ENCODE measurements at places on chromosomes 12 and 14.

DNA sequence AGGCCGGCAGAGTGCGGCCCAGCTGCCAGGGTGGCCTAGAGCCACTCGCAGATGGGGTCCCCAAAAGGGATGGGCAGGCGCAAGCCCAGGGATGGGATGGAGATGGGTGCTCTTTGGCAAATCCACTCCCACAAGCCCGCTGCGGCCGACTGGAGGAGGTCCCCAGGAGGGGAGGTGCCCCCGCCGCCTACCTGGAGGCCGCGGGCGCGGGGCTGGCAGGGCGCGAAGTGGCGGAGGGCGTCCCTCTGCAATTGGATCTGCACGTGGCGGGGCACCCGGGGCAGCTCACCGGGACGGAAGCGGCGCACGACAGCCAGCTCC, 730 bp downstream of the PPP1R3E start:
- H3K4me3 ChIP-seq, result peak overlapping the region; percentile 89
- H3K36me3 ChIP-seq, result peaks cover 47% of the 10 kb centered on the region
- no peaks in the 10 kb centered on the region for H3K27me3 ChIP-seq

- H3K4me3 ChIP-seq, result no peak overlapping the region
- no peak overlapping the region for H3K27ac ChIP-seq
- peaks cover 28% of the 10 kb centered on the region for H3K4me1 ChIP-seq
- DNase-seq, result no peak
These were observed 27.9 kb downstream of the IRF2BPL start for GRCh38 chr14:77000340-77001270.

DNA sequence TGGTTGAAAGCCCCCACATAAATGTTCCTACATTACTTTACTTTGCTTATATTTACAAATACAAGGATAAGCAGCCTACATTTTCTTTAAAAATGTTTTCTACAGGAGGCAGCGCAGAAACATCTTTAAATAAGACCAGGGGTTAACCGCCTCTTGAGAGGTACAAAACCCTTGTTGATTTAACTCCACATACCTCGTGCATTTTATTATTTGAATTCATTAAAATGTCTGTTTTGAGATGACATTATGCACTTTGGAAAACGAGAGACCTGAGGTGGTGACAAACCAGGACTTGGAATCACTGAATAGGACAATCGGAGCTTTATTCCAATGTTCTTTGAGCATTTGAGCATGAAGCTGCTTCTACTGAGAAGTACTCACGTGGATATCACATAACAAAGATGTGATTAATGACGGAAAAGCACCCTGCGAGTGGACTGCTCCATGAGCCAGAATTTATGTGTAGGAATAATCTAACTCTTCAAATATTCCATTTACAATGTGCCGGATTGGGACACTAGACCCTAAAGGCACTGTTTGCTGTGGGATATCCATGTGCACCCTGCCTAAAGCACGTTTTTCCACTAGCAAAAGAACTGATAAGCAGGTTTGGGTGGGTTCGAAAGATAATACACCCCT, 746 bp upstream of the DUSP16 start:
- H3K36me3 ChIP-seq, result peaks cover 38% of the 10 kb centered on the region
- no peaks in the 10 kb centered on the region for H3K27me3 ChIP-seq
- DNase-seq, result no peak
- H3K27ac ChIP-seq, result peak overlapping the region; percentile 93

- H3K4me3 ChIP-seq, result no peak overlapping the region
- peak overlapping the region; percentile 80 for H3K27ac ChIP-seq
- peaks cover 64% of the 10 kb centered on the region for H3K4me1 ChIP-seq
- no peaks in the 10 kb centered on the region for H3K27me3 ChIP-seq
- peaks cover 26% of the 10 kb centered on the region for H3K36me3 ChIP-seq
These were observed 120.9 kb downstream of the SINHCAF start for GRCh38 chr12:31205054-31205453.

DNA sequence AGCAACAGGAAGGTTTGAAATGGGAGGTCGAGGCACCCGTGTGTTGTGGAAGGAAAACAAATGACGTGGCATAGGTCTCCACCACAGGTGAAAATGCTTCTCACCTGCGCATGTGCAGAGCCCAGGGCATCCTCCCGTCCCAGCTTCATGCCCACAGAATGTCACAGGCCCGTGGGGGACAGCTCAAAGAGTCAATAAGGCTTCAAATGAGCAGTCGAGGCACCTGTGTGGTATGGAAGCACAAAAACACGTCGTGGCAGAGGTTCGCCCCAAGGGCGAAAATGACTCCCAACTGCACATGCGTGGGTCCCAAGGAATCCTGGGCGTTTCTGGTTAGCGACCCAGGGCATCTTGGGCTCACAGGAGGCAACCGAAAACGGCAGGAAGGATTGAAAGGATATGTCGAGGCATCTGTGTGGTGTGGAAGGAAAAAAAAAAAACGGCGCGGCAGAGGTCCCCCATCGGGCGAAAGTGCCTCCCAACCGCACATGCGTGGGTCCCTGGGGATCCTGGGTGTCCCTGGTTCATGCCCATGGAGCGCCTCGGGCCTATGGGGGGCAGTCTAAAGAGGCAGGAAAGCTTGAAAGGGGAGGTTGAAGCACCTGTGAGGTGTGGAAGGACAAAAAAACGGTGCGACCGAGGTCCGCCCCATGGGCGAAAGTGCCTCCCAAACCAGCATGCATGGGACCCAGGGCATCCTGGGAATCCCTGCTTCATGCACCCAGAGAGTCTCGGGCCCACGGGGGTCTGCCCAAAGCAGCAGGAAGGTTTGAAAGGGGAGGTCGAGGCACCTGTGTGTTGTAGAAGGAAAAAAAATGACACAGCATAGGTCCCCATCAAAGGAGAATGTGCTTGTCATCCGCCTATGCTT, 578.5 kb downstream of the ALG10 start:
- H3K27me3 ChIP-seq, result no peaks in the 10 kb centered on the region
- no peak overlapping the region for H3K4me3 ChIP-seq
- H3K36me3 ChIP-seq, result no peaks in the 10 kb centered on the region
- no peak for DNase-seq
- H3K4me1 ChIP-seq, result no peaks in the 10 kb centered on the region

DNA sequence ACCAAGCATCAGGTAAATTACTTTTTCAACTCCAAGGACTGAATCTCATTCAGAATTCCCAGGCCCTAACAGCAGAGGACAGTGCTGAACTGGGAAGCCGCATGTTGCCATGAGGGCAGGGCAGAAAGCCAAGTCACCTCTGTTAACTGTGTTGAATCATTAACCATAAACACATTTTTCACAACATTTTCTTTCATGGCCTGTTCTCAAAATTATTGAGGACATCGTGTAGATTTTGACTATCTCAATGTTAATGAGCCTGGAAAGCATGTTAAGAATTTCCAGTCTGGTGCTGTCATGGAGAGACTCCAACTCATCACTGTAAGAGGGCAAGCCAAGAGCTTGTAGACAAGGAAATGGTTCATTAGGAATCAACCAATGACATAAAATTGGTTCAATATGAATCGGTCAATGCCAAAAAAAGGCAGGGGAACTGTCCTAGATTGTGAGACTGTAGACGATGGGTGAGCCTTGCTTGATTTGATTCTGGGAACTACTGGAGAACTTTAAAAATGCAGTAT, 33.7 kb downstream of the CPM start:
- no peak overlapping the region for H3K27ac ChIP-seq
- H3K36me3 ChIP-seq, result no peaks in the 10 kb centered on the region
- peaks cover 23% of the 10 kb centered on the region for H3K4me1 ChIP-seq

DNA sequence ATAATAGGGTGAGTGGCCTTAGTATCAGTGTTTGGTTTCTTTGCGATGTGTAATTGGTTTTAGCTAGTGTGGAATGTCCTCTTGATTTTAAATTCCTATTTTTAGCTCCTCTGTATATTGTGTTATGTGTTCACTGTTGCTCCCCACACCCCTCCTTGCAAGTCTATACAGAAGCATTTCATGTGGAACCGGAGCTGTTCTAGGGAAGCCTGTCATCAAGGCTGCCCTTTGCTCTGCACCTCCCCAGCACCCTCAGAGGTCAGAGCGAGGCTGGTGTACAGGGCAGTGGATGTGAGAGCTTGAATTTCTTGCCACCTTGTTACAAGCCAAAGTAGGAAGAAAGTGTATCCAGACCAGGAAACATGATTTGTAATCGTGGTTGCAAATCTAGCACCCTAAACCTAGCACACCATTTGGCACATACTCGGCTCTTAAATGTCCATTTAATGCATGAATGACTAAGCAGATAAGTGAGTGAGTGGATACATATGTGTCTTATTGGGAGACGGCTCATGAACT, 376.8 kb downstream of the RGS6 start:
- no peak overlapping the region for H3K27ac ChIP-seq
- no peaks in the 10 kb centered on the region for H3K4me1 ChIP-seq
- no peak overlapping the region for H3K4me3 ChIP-seq
- no peaks in the 10 kb centered on the region for H3K36me3 ChIP-seq
- peaks cover 77% of the 10 kb centered on the region for H3K27me3 ChIP-seq

GRCh38 chr14:76574416-76575095, 186.7 kb upstream of the VASH1 start:
- no peaks in the 10 kb centered on the region for H3K4me1 ChIP-seq
- H3K27ac ChIP-seq, result no peak overlapping the region
- no peak overlapping the region for H3K4me3 ChIP-seq
- peaks cover 66% of the 10 kb centered on the region for H3K27me3 ChIP-seq
